Stimulated activated CD4-positive, alpha-beta T cell treated with anti-CD3 and anti-CD28 coated beads, Interleukin-12 subunit alpha, Interleukin-12 subunit beta, amount 100 ng/mL, for 48 hours (primary cell): ENCODE measurements at places on chromosomes 12 and 14.

DNA sequence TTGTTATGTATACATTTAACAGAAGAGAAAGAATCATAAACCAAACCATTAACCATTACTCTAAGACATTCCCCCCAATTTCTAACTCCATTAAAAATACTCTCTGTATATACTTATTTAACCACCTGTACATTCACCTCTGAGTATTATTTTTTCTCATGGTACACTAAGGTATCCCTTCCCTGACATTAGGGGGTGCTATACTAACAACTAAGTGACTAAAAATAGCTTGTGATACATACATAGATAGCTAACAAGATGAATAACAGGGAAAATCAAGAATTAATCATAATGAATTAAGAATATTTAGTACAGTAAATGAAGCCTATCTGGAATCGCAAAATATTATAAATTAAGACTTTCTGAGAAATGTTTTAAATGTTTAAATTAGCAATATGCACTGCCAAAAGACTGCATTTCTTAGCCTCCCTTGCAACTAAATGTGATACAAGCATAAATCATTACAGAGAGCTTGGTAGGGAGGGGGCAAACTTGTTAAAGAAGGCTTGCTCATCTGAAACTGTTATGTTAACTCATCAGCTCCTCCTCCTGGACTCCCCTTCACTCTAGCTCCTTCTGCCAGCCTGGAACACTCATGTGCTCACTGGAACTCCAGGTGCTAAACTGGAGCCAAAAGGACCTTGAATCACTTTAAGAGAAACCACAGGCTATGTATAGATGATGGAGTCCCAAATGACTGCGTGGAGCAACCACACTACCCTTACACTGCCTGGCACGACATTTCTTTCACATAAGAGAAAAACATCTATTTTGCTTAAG is 14.9 kb downstream of the C2CD5 start:
- DNase-seq: no peak

- no peak for DNase-seq
These were observed 11.1 kb upstream of the NEMF start for GRCh38 chr14:49863487-49864281.

DNA sequence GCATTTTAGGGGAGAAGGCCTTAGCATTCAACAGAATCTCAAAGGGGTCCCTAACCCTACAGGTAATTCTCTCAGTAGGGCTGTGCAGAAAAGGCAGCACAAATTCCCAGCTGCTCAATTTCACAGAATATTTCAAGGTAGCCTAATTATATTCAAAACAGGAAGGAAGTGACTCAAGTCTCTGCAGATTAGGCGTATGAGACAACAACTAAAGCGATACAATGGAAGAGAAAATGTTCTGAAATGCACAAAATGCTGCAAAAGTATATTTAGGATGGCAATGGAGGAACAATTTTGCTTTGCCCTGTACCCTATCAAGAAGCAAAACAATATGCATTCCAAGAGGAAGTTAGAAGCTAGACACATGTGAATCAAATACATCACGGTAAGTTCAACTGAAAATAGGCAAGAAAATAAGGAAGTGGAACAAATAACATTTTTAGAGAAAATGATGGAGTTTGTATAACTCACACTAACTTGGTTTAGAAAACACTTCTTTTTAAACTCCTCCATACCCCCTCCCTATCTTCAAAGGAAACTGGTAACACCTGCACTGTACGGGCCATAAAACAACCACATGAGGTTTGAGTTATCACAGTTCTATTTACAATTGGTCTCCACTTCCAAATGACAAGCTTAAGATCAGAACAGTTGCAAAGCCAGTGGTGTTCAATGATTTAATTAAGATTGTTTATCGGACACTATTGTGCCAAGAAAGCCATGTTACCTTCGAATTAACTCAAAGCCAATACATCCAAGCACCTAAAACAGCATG is 1.6 kb downstream of the GIT2 start:
- DNase-seq: no peak

DNA sequence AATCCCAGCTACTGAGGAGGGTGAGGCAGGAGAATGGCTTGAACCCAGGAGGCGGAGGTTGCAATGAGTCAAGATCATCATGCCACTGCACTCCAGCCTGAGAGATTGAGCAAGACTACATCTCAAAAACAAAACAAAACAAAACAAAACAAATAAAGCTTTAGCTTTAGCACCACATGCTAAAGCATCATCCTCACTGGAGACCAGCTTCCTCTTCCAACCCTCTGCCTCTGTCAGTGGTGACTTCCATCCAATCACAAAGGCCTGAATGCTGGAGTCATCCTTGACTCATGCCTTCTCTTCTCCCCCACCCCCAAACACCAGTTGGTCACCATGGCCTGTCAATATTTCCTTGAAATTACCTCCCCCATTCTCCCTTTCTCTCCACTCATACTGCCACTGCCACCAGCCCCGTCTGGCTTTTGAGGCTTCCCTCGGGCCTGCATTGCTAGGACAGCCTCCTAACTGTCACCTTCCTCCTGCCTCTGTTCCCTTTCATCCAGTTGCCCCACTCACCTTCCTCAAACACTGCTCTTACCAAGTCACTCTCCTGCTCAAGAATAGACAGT is 1.4 kb downstream of the ZNF385A start:
- no peak for DNase-seq

- DNase-seq: no peak
These were observed 6.3 kb upstream of the PIP4K2C start for GRCh38 chr12:57584690-57585089.

- DNase-seq: no peak
These were observed 25.6 kb downstream of the FRMD6 start for GRCh38 chr14:51677266-51677665.

- no peak for DNase-seq
These were observed 43.3 kb downstream of the DEGS2 start for GRCh38 chr14:100116134-100116533.

- DNase-seq: no peak
These were observed 103.6 kb upstream of the CCDC91 start for GRCh38 chr12:28086521-28087155.

GRCh38 chr14:24362241-24362960 is 5.6 kb upstream of the NFATC4 start:
- DNase-seq: no peak

DNA sequence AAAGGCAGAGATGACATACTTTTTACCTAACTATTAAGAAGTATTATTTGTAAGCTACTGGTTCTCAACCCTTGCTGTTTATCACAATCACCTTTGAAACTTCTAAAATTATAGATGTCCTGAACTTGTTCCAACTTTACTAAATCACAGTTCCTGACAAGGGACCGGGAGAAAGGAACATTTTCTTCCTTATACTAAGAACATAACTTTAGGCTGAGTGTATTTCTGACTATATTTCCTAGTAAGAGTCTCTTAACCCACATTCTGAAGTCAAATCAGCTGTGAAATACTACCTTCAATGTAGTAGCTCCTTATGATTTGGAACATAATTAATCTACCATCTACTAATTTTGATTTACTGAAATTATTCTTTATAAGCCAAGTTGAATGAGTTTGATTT is 80.2 kb downstream of the BAZ1A start:
- DNase-seq: no peak

GRCh38 chr12:22163594-22163993 is 117.6 kb downstream of the CMAS start:
- DNase-seq: no peak

GRCh38 chr14:89060191-89060590 is 235.7 kb downstream of the TTC8 start:
- no peak for DNase-seq

- no peak for DNase-seq
These were observed 193.7 kb downstream of the KIF26A start for GRCh38 chr14:104331871-104332605.

DNA sequence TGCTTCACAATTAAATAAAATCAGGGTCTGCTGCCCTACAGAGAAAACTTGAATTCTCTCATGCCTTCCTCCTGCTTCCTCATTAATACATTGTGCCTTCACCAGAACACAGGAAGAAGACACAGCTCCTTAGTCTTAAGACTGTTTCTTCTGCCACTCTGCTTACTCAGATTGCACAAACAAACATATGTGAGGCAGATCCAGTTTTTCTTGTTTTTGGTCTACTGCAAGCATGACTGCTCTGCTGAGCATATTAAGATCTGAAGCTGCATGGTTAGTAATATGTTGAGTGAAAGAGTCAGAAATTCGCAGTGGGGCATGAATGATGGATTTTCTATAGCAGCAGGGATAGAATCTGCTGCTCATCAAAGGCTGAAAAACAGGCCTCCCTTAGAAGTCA is 321.1 kb upstream of the STXBP6 start:
- DNase-seq: no peak

- no peak for DNase-seq
These were observed 163.2 kb downstream of the DYRK2 start for GRCh38 chr12:67811437-67812361.

DNA sequence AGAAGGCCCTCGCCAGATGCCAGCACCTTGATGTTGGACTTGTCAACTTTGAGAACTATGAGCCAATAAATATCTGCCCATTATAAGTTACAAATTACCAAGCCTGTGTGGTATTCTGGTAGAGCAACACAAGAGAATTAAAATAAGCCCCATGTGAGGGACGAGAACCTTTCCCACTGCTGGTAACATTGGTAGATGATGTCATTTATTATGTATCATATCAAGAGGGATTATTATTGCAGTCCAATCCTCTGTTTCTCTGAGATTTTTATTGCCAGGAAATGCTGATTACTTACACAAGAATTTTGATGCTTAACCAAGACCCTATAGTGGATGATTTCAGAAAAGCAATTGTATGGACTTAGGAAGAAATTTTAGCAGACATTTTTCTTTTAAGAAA is 40.3 kb upstream of the SLC24A4 start:
- DNase-seq: no peak

DNA sequence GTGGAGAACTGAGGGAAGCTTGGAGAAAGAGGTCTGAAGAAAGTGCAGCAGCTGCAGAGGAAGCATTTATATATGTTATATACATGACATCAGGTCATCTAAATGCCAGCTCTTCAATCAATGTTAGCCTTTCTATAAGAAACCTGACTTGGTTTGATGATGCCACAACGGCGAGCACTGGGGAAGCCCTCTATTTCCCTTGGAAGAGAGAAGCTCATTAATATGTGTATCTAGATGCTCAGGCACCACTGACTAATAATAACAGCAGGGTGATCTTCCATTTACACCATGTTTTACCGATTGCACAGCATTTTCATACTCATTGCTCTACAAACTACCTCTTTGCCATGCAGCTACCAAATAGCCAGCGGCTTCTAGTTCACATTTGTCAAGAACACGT is 811 bp downstream of the ACYP1 start:
- DNase-seq: no peak

DNA sequence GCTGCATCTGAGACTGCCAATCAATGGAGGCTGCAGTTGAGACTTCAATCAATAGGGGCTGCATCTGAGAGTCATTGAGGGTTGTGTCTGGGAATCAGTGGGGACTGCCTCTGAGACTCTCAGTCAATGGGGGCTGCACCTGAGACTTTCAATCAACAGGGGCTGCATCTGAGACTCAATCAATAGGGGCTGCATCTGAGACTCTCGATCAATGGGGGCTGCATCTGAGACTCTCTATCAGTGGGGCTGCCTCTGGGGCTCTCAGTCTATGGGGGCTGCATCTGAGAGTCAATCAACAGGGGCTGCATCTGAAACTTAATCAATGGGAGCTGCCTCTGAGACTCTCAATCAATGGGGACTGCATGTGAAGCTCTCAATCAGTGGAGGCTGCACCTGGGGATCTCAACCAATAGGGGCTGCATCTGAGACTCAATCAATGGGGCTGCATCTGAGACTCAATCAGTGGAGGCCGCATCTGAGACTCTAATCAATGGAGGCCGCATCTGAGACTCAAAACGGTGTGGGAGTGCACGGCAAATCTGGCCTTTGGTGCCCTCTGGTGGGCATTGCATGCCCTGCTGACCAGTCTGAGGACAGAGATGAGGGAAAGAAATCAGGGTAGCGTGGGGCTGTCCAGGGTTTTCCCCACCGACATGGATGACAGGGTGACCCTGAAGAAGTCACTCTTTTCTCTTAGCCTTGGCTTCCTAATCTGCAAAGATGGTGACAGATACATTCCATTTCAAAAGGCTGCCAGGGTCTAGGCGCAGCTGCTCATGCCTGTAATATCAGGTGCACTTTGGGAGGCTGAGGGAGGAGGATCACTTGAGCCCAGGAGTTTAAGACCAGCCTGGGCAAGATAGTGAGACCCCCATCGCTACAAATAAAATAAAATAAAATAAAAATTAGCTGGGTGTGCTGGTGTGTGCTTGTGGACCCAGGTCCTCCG is 41.3 kb upstream of the EIF5 start:
- DNase-seq: peak; percentile 73

- DNase-seq: no peak
These were observed 336.3 kb downstream of the BMP4 start for GRCh38 chr14:53620317-53620716.

DNA sequence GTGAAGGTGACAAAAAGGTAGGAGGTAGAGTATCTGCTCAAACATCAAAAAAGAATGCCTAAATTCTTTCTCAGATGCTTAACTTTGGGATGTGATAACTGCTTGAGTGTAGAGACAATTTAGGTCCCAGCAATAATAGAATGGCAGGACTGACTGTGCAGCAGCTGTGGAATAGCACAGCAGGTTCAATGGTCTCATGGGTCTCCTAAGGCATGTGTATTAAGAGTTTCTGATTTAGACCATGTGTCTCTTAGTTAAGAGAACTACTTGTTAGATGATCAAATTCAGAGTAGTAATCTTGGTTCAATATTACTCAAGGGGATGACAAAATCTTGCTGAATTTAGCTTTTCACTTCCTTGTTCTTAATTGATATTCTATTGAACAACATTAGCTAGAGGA is 72.0 kb downstream of the ALX1 start:
- no peak for DNase-seq

DNA sequence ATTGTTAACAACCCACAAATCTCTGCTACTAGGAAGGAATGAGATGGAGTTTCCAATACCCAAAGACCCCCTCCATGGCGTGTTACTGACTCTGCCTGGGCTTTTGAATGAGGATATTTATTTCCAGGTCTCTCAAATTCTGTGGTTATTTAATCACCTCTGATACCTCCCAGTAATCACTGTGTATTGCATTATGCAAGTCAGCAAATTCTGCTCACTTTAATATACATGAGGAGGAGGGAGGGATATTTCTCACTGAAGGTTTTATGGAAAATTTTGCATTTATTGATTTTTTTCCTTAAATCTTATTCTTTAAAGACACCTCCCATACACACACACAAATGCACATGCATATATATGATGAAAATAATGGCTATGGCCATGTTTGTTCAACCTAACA is 962.9 kb downstream of the VRK1 start:
- no peak for DNase-seq

- no peak for DNase-seq
These were observed 39.9 kb downstream of the LTBP2 start for GRCh38 chr14:74571901-74572725.

DNA sequence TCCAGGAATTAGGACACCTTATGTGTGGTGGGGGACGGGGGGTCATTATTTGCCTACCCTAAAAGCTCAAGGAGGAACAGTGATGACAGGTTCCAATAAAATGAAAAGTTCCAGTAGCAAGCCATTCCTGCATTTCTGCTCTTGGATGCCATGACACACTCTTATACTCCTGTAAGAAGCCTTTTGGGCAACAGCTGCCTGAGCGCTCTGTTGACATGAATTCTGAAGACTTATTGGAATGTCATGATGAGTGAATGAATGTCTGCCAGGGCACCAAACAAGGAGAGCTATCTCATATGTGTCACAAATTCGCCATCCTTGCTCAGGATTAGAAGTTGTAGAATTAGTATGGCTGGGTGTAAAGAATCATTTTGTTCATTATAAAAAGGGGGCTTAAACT is 36.3 kb downstream of the PTGER2 start:
- no peak for DNase-seq
